ENCODE measurements at places on chromosomes 11 and 22. TPM values are rescaled to one million over a fixed set of nuclear protein-coding genes. Genes with fewer than 3 reads are reported as not detected.

GRCh38 chr11:42175203-42175602 is 715.8 kb upstream of the LRRC4C start:
- no peak for DNase-seq

DNA sequence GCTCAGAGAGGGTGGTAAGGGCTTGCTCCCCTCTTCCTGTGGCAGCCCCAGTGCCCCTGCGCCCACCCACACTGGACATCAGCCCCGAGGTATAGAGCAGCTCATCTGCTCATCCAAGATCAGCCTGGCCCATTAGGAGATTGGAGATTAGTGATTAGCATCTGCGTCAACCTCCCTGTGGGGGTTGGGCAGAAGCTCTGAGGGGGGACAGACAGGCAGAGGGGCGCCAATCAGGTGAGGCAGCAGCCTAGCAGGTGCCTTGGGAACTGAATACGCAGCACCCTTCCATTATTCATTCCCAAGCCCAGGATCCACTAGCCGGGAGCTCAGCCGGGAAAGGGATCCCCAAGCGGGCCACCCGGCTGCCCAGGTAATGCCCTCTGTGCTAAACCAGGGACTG is 11.0 kb downstream of the SMTN start:
- DNase-seq: peak; percentile 36

The APOL6 gene
- not detected for total RNA-seq

DNA sequence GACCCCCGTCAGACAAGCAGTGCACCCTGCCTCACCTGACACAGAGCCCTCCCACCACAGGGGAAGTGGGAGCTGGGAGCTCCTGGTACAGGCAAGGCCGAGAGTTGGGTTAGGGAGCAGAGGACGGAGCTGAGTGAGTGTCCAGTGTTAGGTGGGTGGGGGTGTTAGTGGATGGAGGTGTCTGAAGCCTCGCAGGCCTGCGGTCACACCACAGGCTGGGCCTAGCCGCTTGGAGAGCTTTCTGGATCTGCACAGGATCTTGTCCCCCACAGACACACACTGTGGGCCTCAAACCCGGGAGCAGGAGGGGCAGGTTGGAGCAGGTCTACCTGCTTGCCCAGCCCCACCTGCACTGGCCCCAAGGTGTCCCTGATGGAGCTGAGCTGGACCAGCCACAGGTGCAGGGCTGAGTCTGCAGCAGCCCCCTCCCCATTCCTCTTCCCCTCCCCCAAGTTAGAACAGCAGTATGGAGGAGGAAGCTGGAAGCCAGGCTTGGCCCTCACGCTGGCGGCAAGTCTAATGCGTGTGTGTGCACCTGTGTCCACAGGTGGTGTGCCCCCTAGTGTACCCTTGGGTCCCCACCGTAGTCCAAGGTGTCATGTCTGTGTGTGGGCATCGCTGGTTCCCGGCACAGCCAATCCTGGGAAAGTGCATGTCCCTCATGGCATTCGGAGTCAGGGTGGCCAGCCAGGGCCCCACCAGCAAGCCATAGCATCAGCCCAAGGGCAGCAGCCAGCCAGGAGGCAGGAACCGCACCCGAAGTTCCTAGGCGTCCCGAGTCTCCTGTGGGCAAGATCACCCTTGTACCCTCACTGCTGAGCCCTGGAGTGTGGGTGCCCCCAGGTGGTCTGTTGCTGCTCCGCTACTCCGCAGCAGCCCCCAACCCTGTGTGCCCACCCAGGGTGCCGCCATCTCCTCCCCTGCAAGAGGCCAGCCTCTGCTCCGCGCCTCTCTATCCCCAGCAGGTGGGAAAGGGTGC is 2.0 kb upstream of the GATD1 start:
- DNase-seq: peak; percentile 45

DNA sequence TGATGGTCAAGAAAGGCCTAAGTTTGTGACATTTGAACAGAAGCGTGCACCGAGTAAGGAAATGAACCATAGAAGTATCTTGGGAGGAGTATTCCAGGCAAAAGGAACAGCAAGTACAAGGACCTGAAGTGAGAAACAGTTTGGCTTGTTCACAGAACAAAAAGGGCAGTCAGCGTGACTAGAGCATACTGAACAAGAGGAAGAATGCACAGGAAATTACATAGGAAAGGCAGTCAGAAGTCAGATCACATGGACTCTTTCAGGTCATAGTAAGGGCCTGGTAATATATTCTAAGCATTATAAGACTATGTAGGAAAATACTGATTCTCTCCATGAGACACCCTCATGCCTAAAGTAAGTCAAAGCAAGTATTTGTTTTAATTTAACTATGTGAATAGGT is 52.3 kb upstream of the GAB2 start:
- no peak for DNase-seq

DNA sequence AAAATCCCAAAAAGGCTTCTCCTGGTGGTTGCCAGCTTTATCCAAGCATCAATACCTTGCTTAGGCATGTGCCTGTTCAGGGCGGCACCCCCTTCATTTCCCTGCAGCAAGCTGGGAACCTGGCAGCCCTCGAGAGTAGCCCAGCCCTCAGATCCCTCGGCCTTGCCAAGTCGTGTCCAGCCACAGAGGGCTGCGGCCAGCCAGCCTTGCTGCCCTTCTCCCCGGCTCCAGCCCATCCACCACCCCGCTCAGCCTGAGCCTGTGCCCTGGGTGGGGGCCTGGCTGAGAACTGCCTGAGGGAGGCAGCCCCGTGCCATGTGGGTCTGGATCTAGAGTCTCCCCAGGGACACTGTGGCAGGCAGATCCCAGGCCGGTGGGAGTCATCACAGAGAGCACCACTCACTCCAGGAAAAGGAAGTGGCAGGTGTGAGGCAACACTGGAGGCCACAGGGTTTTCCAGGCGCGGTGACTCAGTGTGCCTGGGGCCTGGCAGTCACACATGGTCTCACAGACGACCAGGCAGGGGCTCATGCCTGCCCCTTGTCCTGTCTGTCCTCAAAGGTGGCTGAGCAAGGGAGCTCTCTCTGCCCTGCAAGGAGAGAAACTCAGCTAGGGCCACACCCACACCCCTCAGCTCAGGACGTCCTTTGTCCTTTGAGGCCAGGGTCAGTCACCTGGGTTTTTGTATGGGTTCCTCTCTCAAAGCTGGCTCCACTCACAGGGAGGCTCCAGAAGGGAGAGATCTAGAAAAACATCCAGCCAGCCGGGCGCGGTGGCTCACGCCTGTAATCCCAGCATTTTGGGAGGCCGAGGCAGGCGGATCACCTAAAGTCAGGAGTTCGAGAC is 12.2 kb upstream of the CDC42BPG start:
- DNase-seq: no peak

The CNTN5 gene
- total RNA-seq: 3.3 TPM

- no peak for DNase-seq
Observed at GRCh38 chr22:37926771-37927636, 20.9 kb downstream of the MICALL1 start.

The SLC5A4 gene
- total RNA-seq: not detected

The IL10RA gene
- 0.46 TPM for total RNA-seq

GRCh38 chr11:120058931-120059330 is 79.0 kb downstream of the TRIM29 start:
- peak; percentile 29 for DNase-seq

The MAPK8IP2 gene
- total RNA-seq: 0.38 TPM

The LGALS12 gene
- total RNA-seq: 8.1 TPM

The TEX12 gene
- not detected for total RNA-seq

- no peak for DNase-seq
Observed at GRCh38 chr11:110928391-110928790, 216.2 kb upstream of the ARHGAP20 start.

All from endodermal cell (in vitro differentiated cells).